ENCODE measurements at places on chromosomes 3 and 15.
A peak's percentile ranks its signal among the peaks of the same experiment; 100 is the strongest.

DNA sequence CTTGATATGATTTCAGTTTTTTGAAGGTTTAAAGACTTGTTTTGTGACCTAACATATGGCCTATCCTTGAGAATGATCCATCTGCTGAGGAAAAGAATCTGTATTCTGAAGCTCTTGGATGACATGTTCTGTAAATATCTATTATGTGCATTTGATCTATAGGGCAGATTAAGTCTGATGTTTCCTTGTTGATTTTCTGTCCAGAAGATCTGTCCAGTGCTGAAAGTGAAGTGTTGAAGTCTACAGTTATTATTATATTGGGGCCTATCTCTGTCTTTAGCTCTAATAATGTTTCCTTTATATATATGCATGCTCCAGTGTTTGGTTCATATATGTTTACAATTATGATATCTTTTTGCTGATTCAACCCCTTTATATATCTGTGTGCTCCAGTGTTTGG, 362.8 kb downstream of the EPHA6 start:
- DNase-seq: no peak

DNA sequence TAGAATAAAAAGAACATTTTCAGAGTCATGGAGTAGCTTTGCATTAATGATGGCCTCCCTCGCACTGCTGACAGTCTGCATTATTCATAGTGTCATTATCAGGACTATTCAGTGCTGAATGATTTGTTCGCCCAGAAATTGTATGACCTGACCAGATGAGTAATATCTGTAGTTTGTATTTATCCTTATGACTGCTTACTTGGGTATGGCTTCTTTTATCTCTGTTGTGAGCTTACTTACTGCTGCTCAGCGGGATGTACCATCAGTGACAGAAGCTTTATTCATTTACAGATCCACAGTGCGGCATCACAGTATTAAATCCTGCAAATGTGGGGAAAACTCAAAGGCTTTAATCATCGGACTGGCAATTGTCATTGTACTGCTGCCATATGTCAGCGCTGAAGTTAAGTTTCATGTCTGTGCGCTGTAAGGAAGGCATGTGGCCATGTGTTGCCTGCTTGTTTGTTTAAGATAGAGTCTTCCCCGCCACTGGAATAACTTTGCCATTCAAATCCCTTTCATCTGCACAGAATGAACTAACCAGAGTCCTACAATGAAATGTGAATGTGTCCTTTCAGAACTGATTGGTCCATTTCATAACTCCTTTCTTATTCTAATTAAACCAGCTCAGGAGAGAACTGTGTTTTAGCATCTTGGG, 262.2 kb downstream of the CHL1 start:
- DNase-seq: no peak

DNA sequence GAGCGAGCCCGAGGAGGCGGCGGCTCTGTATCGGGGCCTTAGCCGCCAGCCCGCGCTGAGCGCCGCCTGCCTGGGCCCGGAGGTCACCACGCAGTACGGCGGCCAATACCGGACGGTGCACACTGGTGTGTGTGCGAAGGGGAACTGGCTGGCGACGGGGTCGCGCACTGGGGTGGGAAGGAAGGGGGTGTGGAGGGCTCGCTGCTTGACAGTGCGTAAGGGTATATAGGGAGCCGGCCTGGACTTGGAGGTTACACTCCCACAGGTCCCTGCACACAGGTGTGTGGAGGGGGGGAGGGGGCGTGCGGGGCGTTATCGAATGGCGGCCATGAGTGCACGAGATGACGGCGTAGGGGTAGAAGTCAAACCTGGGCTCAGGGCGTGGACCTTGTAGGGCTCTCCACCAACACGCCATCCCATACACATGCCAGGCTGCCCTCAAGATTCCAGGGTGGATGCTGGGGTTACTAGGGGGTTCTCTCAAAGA, 389 bp downstream of the APEH start:
- DNase-seq: no peak

GRCh38 chr3:129558081-129558771, 15.3 kb downstream of the H1-8 start:
- no peak for DNase-seq

DNA sequence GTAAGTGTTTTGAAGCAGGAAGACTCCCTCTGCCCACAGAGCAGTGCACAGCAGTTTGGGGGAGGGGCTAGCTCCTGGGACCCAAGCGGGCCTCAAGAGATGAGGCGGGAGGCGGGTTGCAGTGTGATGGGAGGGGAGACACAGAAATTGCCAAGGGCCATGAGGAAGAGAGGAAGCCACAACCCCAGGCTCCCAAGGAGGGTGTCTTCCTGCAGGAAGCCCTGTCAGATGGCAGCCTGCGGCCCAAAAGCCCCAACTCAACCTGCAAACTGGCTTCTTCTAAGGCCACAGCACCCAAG, 7.3 kb upstream of the ISLR2 start:
- peak; percentile 80 for DNase-seq

- no peak for DNase-seq
Measured at GRCh38 chr3:165201964-165202363, 5.8 kb upstream of the SLITRK3 start.

DNA sequence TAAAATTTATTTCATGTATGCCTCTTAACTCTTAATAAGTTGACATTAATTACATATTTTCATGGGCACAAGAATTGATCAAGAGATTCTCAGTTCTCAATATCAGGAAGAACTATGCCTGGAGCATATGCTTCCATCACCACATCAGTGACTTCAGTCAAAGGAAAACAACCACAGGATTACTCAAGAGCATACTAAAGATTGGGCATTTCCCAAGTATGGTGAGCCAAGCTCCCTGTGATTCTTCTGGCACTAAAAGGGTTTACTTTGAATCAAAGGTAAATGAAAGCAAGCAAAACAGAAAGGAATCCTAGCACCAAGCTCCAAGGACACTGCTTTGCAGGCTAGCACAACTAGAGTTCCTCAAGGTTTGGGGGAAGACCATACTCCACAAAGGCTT, 44.6 kb downstream of the FMN1 start:
- DNase-seq: no peak

- DNase-seq: no peak
Measured at GRCh38 chr3:196883361-196883760, 15.6 kb downstream of the SENP5 start.

GRCh38 chr15:60761505-60761845, 282.5 kb upstream of the ICE2 start:
- no peak for DNase-seq

DNA sequence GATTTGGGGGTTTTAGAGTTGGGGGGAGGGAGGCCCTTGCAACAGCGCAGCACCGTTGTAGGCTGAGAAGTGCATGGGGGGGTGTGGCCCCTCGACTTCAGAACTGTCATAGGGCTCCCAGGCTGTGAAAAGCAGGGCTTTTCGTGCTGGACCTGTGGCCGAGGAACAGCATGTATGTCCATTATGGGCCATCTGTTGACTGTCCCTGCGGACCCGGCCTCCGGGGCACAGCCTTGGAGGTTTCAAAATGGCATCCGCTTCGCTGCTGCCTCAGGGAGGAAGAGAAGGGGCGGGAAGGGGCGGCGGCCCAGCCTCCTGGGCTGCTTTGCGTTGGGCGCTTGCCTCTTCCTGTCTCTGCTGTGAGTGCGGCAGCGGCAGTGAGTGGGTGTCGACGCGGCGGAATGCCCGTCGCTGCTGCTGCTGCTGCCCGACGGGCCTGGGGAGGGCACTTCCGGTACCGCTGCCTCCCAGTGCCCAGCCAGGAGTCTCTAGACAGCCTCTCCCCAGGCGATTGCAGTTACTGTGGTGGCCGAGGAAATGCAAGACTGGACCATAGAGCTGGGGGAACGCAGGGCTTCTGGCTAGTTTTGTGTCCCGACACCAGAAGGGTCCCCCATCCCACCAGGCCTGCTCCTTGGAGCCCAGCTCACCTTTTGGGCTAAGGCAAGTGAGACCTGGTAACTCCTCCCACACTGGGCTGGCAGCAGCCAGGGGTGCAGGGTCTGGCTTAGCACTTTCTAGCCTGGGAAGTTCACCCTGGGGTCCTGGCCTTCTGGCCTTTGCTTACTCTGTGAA, 1.9 kb downstream of the GNAI2 start:
- DNase-seq: peak; percentile 85

DNA sequence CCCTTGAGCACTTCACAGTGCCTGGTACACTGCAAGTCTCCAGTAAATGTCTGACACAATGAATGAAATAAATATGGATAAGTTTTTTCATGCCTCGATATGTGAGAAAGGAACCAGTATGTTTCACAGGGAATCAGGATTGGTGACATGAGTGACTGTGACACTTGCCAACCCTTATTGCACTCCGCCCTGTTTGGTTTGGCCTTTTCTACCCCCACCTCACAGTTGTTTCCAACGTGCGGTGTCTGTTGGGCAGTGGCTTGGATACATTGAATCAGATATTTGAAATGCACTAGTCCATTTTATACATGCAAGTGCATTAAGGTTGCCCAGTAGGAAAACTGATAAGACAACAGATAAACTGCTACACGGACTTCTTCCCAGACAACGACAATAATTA, 2.0 kb downstream of the NPHP3 start:
- no peak for DNase-seq

DNA sequence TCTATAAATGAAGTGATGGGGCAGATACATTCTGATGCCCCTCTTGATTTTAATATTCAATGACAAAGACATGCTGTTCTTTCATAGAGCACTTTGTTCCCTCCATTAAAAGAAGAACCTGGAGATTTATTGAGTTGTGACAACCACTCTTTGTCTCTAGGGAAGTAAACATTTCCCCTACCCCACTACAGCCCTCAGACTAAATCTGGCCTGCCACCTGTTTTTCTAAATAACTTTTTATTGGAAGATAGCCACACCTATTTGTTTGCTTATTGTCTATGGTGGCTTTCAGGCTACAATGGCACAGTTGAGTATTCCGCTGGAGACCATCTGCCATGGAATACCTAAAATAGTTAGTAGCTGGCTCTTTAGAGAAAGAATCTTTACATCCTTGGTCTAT, 41.2 kb upstream of the ZNF385D start:
- DNase-seq: no peak

DNA sequence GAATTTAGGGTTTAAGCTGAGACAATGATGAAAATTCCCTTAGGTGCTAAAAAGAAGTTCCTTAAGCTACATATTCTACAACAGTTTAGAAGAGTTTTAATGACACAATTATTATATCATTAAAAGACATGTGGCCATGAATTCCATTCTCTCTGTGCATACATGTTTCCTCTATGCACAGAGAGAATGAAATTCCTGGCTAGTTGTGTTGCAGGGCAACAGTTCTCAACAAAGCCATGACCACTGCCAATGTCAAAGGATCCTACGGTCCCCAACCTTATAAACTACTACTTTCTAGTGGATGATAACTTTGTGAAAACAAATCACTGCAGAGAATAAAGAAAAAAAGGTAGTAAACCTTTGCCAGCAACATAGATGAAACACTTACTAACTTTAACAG, 122.7 kb downstream of the OTOL1 start:
- no peak for DNase-seq

- DNase-seq: no peak
Measured at GRCh38 chr15:62928242-62928999, 114.1 kb upstream of the TPM1 start.

DNA sequence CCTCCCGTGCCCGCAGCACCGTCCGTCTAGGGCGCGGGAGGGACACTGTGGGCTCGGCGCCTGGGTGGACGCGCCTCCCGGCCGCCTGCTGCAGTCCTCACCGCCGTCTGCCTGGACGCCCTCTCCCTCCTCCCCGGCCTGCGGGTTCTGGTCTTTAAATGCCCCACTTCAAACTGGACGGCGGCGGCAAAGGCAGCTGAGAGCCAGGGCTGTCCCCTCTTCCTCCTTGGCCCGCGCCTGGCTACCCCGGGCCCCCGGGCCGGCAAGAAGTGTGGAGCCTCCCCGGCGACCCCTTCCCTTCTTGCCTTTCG, 426 bp downstream of the CBLB start:
- DNase-seq: peak; percentile 54

DNA sequence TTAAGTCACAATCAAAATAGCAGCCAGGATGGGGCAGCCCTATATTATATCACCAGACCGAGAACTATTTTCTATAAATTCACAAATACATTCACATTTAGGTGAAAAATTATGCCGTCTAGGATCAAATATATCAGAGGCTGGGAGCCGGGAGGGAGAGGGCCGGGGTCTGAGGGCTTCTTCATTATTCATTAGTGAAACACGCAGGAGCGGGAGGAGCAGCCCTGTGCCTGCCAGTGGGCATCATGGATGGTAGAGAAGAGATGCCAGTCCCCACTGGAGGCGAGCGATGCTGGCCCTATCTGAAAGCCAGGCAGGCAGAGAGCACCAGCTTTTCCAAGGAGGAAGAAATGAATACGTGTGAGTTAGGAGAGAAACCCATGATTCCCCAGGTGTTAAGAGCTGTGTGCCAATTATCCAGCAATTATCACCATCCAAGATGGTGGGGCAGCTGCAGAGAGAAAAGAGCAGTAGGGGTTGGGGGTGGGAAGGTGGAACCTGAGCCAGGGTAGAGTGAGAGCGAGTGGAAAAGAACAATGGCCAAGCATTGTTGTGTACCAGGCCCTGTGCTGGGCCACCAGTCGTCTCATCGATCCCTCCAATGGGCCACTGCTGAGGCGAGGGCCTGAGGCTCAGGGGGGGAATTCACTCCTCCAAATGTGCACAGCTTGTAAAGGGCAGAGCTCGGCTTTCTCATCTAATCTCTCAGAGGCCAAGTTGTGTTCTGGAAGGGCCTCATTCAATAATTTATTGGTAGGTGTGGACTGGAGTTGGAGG, 261.3 kb upstream of the TLE3 start:
- DNase-seq: no peak

- DNase-seq: no peak
Measured at GRCh38 chr3:11808231-11808630, 38.5 kb downstream of the TAMM41 start.

DNA sequence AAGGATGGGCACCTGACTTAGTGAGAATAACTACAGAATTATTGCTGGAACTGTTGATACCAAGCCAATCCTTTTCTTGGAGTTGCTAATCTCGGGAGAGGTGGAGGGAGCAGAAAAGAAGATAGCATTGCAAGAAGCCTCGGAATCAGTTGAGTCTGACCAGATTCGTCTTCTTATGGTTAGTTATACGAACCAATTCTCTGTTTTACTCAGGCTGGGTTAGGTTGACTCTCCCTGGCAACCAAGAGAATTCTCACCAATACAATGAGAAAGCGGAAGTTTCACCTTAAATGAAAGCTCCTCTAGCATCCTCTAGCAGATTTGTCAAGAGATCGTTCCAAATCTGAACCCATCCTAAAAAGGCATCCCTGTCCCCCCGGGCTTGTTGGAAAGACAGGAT, 43.5 kb upstream of the UBE2E1 start:
- no peak for DNase-seq

- DNase-seq: no peak
Measured at GRCh38 chr3:109339197-109339596, 1.9 kb upstream of the DPPA4 start.

GRCh38 chr3:106643684-106644161, 733.5 kb upstream of the CCDC54 start:
- no peak for DNase-seq

- DNase-seq: no peak
Measured at GRCh38 chr15:56832125-56832524, 86.3 kb upstream of the TCF12 start.

- DNase-seq: no peak
Measured at GRCh38 chr3:72285502-72285901, 500.6 kb upstream of the PROK2 start.

Data from H9 (cell line).